ENCODE measurements at places on chromosomes 3 and 15.

DNA sequence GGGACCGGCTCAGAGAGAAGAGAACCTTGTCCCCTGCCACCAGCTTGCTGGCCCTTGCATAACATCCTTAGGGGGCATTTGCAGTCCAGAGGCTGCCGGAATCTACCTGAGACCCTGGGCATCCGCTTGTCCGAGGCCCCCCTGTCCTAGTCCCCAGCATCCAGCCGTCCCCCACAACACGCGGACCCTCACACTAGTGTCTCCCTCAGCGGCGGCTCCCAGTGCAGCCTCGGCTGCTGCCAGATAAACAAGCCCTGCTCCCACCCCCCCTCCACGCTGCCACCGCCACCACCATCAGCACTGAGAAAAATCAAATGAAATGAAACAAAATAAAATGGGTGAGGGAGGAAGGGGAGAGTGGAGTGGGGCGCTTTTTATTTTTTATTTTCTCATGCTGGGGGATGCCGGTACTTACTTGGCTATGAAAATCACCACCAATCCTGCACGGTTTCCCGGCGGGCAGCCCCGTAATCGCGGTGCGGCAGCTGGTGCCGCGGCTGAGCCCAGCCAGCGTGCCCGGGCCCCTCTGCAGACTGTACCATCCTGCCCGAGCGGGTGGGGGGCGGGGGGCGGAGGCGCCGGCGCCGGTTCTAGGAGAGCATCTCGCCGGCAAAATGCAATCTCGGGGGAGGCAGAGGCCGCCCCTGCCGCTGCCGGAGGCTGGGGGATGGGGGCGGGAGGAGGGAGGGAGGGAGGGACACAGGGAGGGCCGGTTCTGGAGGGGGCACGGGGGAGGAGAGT is at the start of gene ATP2B2:
TSS of gene ATP2B2 (minus strand) at position 537 of the 741 bp plus-strand sequence. CDS start 56,043 bp downstream, outside the sequence.
- DNase-seq = peak; percentile 77

DNA sequence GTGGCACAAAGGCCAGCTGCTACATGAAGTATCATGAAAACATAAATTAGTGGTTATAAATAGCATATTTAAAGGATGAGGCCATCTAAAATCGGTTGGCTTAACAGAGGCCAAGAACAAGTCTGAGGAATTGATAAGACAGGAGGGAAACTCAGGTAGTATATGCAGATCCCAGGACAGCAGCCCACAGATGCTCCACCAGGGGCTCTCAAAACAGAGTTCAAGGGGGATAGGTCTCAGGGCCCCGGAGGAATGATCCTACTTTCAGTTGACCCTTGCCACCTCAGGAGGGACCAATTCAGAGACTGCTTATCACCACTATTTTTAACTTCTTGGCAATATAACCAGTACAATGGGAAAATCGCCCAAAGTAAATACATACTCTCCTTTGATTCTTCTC is 56.8 kb downstream of the RORA start:
- DNase-seq = peak; percentile 36

DNA sequence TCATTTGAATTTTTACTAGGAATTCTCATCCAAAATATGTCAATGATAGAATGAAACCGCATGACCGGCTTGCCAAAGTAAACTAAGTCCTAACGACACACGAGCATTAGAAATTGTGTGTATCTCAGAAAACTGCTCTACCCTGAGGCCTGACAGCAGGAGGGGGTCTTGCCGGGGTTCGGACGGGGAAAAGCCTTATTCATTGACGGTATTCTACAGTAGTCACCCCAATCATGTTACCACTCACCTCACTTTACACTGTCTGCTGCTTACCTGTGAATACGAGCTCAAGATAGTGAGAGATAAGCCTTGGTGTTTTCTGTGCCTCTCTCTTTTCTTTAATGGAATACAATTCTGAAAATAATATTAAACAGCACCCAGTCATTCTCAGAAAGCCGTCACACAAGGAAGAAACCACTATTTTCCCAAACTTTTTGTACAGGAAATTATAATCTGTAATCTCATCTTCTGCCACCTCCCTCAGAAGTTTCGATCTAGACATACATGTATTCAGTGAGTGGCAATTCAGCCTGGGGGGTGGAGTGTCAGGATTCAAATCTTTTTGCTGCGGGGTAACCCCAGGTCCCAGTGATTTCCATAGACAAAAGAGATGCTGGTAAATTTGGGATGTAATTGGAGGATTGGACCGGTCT is 492 bp upstream of the FAM43A start:
- DNase-seq = no peak

- no peak for DNase-seq
These were observed 109.8 kb downstream of the CHSY1 start for GRCh38 chr15:101141926-101142527.

DNA sequence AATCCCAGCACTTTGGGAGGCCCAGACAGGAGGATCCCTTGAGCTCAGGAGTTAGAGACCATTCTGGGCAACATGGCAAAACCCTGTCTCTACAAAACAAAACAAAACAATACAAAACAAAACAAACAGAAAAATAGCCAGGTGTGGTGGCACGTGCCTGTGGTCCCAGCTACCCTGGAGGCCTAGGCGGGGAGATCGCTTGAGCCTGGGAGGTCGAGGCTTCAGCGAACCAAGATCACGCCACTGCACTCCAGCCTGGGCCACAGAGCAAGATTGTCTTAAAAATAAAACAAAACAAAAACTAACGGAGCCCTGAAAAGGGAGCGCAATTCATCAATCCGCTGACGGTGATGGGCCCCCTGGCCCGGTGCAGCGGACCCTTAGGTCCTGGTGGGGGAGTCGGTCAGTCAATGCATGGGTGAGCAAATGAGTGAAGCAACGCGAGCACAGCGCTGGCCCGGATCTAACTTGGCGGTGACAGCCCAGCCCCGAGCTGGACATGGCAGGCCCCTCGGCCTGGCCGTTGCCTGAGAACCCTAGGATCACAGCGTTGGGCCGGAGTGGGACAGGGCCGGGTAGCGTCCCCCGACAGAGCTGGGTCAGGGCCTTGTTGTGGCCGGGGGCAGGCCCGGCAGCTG is 52.4 kb upstream of the BLM start:
- DNase-seq = peak; percentile 69

DNA sequence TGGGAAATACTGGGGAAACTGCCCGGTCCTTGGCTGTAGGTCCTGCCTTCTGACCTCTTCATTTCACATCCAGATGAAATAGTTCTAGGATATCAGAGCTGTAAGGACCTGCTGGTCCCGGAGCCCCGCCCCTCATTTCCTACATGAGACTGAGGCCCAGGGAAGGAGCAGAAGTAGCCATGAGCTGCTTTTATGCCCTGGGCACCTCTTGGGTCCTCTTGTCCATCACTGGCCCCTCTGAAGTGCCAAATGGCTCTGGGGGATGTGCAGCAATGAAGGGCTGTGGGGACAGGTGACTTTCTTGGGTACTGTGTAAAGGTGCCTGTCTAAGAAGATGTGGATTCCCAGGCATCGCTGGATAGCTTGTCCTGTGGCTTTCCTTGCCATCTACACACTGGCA is 40.3 kb upstream of the ESYT3 start:
- DNase-seq = no peak

DNA sequence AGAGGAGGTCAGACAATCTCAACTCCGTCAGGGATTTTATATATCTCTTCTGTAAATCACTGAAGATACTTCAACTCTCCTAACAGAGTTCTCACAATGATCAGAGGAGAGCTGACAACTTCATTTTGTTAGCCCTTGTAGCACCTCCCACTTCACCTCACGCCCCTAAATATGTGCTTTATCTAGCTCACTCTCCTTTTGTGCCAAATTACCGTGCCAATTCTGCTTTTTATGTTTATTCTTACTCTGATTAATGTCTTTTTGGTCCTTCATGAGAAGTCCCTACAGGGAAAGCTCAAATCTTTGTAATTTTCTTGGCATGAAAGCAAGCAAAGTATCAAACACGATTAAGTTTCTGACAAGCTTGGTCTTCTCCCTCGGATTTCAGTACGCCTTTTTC is 636.1 kb upstream of the NAALADL2 start:
- DNase-seq = no peak

- DNase-seq = peak; percentile 17
These were observed 9.0 kb upstream of the LRRFIP2 start for GRCh38 chr3:37183375-37183831.

DNA sequence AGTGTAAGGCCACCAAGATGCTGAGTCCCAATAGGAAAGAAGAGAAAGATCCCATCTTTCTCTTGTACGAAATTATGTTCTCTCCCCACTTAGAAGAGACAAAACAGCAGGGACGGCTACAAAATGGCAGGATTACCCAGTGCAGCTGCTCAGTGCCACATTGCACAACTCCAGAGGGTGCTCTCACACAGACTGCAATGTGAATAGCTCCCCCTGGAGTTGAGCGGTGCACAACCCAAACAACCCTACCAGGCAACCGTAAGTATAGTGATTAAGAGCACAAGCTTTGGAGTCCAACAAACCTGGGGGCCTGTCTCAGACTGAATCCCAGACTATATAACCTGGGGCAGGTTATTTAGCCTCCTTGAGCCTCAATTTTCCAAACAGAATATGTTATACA is 3.1 kb upstream of the BHLHE40 start:
- peak; percentile 82 for DNase-seq

GRCh38 chr3:122000936-122001605 is 21.0 kb downstream of the ILDR1 start:
- peak; percentile 29 for DNase-seq

DNA sequence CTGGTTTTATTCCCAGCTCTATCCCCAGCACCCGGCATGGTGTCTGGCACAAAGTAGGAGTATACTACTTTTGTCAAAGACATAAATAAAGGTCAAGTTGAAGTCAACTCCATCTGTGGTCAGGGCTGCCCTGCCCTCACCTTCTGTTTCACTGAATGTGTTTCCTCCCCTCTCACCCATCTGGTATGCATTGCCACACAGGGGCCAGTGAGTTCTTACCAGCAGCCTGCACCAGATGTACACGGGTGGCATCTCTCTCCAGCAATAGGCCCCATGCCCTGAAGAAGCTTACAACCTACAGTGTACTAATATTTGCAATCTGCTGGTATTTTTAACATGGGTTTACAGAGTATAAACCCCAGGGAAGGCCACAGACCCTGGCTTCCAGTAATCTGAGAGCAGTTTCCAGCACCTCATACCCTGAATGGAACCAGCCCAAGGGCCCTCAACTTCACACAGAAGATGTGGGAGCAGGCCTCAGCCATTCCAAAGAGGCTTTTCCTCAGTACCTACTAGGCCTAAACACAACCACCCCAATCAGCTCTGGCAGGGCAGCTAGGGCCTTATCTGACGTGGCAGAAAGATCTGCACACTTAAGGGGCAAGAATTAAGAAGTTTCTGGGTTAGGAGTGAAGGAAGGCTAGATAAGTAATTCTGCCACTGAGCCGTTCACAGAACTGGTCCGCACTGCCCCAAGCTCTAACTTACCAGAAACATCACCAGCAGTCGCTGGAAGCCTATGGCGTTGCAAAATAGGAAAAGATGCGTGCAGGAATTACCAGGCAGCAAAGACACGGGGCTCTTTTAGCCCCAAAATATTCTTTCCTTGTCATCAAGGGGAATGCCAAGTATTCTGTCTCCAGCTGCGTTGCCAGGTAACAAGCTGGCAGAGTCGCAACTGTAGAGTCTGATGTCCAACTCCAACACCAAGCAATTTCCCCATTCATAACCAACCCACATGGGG is 2.1 kb downstream of the IDH2 start:
- DNase-seq = no peak
